SK-N-SH (cell line): ENCODE measurements at places on chromosomes 16 and 17.

DNA sequence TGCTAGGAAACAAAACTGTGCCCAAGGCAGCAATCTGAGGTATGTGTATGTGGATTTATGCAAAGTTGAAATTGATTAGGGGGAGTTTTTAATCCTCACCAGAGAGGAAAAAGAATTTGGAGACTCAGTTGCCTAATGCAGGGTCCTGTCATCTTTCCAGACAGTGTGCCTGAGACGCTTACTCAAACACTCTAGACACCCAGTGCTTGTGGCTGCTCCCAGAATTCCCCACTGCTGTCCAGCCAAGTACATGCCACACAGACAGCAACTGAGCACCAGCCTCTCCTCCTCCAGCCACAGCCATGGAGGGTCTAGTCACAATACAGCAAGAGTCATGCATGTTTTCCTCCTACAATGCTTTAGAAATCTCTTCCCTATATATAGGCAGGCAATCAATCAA is 118.1 kb downstream of the HIC1 start:
- DNase-seq: no peak

GRCh38 chr16:23435500-23435899 is 17.5 kb downstream of the COG7 start:
- DNase-seq: peak; percentile 67

DNA sequence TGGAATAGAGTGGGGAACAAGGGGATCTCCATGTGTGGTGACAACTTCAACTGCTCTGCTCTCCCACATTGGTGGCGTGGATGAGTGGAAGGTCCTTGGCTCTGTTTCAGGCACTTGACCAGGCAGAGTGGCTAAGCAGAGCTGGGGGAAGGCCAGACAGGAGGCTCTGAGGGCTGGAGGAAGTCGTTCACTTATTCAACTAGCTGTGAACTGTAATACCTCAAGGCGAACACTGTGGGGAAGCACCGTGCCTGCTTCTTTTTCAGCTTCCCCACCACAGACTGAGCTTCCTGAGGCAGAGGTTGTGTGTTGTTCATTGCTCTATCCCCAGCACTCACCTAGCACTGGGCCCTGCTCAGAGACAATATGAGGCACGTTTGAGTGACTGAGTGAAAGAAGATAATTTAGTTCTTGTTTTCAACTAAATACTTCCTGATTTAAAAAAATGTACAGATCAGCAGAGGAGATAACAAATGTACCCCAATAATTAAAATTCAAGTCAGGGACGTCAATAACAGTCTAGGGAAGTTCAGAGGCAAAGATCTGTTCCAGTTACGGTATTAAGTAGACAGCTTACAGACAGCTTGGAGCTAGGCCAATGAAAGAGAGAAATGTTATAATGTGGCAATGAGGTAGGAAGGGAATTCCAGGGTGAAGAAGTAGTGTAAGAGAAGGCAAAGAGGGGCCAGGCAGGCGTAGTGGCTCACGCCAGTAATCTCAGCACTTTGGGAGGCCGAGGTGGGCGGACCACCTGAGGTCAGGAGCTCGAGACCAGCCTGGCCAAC is 34.7 kb downstream of the MYO18A start:
- DNase-seq: peak; percentile 66

- DNase-seq: no peak
Observed at GRCh38 chr17:70610161-70610560, 440.8 kb downstream of the KCNJ2 start.

DNA sequence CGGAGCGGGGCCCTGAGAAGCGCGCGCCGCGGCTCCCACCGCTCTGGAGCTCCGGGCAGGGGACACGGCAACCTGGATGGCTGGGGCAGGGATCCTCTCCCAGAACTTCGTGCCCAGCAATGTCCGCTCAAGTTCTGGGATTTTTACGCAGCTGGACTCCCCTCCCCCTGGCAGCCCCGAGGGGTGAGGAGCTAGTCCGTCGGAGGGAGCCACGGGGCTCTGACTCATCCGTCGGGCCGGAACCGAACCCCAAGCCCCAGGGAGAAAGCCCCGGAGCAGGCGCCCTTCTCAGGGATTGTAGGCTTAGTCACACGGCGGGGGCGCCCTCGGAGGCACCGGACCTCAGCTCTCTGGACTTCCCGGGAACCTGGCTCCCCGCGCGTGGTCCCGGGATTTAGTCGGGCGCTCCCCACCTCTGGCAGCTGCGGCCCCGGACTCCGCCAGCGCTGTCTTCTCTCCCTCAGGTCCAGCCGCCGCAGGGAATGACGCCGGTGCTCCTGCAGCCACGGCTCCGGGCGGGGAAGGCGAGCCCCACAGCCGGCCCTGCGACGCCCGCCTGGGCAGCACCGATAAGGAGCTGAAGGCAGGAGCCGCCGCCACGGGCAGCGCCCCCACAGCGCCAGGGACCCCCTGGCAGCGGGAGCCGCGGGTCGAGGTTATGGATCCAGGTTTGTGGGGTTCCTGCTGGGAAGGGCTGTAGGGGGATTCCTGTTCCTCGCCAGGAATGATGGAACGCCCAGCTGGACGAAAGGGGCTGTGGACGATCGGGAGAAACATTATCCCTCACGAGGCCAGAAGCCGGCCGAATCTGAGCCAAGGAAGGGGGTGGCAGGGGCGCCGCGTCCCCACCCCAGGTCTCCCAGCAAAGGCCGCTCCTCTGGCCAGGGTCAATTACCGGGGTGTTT is 830 bp downstream of the SPHK1 start:
- DNase-seq: peak; percentile 76

DNA sequence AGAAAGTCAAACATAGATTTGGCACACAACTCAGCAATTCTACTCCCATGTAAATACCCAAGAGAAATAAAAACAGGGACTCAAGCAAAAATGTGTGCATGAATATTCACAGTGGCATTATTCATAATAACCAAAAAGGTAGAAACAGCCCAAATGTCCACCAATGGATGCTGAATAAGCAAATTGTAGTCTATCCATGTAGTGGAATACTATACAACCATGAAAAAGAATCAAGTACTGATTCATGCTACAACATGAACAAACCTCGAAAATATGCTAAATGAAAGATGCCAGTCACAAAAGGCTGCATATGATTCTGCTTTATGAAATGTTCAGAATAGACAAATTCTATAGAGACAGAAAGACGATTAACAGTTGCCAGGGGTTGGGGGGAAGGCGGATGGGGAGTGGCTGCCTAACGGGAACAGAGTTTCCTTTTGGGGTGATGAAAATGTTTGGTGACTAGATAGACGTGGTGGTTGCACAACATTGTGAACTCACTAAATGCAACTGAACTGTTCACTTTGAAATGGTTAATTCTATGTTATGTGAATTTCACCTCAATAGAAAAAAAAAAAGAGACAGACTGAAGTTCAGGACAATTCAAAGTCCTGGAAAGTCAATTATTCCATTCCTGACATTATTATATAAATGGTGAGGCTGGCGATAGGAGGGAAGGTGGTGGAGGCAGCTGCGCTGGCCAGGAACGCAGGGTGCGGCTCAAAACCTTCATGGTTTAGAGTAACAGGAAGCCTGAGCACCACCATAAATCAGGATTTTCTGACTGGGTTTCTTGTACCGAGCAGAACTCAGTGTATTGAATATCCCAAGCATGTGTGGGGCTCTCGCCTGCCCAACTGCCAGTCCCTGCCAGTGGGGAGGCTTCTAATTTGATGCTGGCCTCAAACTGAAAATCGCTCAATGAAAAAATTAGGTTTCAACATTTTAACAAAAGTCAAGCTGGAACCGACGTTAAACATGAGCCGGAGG is 300.9 kb downstream of the C16orf95 start:
- DNase-seq: no peak

DNA sequence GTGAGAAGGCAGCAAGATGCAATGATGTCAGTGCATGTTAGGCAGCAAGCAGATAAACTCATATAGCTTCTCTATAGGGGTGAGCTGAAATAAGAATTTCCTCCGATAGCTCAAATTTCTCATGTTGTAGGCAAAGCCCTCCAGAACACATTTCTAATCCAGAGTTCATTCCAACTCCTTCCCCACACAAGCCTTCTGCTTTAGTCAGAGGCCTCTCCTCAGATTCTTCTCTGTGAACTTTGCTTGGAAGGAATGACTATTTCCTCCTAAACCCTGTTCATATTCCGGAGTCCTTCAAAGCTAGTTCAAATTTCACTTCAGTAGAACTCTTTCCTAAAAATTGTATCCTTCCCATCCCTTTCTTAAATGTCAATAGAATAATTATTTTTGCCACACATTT is 144.8 kb downstream of the KCNJ2 start:
- no peak for DNase-seq

DNA sequence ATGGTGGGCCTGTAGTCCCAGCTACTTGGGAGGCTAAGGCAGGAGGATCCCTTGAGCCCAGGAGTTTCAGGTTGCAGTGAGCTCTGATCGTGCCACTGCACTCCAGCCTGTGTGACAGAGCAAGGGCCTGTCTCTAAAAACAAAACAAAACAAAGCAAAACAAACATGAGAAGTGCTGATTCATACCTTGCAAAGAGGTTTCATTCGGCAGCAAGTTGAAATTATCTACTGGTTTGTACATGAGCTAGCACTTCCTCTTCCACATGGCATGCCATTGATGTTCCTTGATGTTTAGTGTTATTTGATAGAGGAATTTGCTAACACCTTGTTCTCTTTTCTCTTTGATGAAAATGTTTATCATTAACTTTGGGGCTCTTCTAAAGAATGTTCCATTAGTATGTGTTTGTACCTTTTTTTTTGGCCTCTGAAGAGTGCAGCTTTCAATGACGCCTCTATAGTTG is 50.6 kb downstream of the SPECC1 start:
- no peak for DNase-seq

GRCh38 chr16:1746693-1747195 is 24.6 kb downstream of the NME3 start:
- DNase-seq: no peak
